ENCODE measurements at places on chromosomes 2 and 18.

- no peak for DNase-seq
Measured at GRCh38 chr2:25701801-25702200, 28.4 kb upstream of the DTNB start.

DNA sequence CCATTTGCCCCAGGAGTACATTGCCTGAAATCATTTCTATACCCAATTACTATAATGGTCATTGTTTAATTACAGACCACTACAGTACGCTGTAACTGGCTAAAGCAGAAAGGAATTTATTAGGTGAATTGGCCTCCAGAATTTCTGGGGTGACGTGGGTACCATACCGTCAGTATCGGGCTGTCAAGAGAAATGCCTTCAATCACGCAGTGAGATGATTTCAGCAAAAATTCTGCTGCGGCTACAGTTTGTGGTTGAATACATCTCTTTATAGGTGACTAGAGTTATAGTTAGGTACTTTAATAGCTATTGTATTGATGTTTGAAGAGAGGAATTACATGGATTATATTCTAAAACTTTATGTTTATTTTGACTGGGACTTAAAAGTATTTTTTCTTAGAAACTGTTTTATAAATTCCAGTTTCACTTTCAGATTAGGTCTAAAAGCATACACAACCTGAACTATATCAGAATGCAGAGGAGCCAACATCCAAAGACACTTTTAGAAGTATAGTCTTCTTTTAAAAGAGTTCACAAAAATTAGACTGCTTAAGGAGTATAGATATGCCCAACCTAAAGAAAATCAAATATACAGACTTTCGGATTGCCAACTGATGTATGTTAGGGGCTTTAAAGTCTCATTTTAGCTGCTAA, 128.4 kb downstream of the TTC27 start:
- no peak for DNase-seq

- peak; percentile 53 for DNase-seq
Measured at GRCh38 chr2:33168922-33169321, 222.2 kb downstream of the LTBP1 start.

DNA sequence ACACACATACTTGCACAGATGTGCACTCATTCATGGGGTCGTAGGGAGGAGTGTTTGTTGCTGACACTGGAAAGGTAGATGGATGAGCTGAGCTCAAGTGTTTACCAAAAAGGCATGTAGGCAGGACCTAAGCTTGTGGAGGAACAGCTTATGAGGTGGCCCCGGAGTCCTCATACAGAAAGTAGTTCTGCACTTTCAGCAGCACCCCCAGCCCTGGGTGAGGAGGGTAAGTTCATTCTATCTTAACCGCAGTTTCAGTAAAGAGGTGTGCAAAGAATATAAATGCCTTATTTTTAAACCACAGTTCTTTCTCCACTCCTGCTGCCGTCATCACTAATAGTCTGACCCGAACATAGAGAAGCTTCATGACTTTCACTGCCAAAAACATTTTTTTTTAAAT, 31.7 kb upstream of the RNF152 start:
- DNase-seq, result no peak

DNA sequence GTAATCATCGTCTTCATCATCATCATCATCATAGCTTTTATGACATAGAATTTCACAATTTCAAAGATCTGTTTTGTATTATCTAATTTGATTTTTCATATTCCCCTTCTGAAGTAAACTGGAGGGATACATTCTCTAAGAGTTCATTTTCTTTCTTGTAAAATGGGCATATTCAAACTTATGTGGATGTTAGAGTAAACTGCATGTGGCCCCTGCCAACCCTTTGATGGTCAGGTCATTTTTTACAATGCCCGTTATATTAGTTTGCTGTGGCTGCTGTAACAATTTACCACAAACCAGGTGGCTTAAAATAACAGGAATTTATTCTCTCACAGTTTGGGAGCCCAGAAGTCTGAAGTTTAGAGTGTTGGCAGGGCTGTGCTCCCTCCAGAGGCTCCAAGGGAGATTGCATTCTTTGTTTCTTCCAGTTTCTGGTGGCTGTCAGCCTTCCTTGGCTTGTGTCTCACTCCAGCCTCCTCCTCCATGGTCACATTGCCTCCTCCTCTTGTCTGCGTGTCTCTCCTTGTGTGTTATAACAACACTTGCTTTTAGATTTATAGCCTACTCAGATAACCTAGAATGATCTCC, 127.5 kb upstream of the MMADHC start:
- no peak for DNase-seq

DNA sequence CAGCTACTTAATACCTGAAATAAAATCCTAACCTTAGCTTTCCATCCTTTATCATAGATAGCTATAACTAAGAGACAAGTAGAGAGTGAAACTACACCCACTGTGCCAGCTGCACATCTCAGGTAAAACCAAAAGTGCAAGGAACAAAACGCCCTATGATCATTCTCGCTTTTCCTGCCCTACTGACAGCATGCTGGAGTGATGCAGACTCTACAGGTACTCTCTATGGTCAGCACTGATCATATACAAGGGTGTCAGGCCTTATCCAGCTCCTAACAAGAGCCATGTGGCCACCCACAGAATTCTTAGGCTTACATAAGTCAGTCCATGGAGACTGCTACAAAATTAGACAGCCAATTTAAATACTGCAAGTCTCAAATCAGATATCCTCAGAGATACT, 45.6 kb downstream of the REV1 start:
- DNase-seq, result no peak

DNA sequence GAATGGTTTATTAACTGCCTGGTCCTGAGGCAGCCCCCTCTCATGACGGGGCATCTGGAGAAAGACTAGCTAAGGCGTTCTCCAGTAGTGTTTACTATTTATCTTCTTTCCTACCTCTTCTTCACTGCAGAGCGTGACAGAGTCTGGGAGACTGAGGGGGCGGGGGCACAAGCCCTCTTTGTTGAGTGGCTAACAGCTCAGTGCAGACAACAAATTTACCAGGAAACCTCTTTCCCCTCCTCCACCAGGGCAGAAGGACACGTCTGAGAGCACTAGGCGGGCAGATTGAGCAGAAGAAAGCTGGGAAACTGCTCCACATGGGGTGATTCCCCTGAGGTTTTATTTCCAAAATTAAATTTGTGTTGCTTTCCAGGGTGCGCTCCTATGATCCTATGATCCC, 322.1 kb downstream of the CNTNAP5 start:
- no peak for DNase-seq

DNA sequence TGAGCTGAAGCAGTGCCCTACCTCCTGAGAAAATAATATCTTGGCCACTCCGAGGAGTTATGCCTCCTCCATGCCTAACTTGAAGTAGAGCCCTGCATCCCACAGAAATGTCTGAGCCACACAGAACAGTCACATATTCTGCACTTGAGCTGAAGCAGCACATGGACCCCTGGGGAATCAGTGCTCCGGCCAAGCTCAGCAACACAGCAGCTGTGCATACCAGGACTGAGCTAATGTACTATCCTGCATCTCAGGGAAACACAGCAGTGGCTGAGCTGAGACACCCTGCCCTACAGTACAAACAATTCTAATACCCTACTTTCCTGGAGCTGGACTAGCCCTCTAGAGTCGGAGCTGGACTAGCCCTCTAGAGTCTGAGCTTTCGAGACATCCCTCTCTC, 166.9 kb downstream of the ZNF516 start:
- no peak for DNase-seq

DNA sequence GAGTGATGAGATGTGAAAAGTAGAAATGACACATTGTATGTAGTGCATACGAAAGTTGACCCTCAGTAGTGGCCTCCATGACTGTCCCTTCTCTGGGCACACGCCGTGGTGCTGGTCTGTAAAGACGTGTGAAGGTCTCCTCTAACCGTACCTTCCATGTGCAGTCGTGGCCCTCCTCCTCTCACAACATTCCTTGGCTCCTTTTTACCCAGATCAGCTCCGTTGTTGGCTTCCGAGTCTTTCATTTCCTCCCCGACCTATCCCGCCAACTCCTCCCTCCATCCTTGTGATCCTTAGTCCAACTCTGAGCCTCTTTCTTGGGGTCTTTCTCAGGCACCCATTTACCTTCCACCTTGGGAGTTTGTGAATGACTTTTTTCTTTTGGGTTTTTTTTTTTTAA, 160.4 kb upstream of the BCL2L11 start:
- no peak for DNase-seq

DNA sequence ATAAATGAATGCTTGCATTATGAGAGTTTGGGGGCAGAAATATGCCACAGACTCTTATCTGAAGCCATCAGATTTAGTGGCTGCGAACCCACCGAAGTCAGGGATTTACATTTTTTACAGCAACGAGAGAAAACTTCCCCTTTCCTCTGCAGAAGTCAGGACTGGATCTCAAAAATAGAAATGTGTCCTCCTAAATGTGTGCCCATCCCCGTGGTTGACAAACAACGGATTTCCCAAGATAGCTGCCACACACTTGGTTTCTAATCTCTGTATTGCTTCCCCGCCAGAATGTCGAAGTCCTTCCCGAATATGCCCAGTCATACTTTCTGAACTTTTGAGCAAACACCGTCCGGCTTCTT, 879 bp upstream of the ADAM23 start:
- no peak for DNase-seq

DNA sequence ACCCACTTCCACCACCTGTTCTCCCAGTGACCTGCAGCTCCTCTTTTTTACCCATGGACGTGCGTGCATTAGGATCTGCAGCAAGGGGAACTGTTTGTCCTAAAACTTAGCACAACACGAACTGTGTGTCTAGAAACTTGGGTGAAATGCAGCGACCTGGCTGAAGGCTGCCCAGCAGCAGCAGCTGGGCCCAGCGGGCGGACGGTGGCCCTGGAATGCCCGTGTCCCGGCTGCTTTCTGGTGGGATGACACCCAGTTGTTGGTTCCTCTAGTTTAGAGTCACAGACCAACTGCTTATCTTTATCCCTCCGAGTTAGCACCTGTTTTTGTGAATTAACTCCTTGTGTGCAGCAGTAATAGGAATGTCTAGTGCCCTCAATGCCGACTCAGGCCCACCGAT, 61.9 kb upstream of the PXDN start:
- DNase-seq, result no peak

GRCh38 chr2:171327043-171327496, 106.7 kb downstream of the METTL8 start:
- DNase-seq, result no peak

DNA sequence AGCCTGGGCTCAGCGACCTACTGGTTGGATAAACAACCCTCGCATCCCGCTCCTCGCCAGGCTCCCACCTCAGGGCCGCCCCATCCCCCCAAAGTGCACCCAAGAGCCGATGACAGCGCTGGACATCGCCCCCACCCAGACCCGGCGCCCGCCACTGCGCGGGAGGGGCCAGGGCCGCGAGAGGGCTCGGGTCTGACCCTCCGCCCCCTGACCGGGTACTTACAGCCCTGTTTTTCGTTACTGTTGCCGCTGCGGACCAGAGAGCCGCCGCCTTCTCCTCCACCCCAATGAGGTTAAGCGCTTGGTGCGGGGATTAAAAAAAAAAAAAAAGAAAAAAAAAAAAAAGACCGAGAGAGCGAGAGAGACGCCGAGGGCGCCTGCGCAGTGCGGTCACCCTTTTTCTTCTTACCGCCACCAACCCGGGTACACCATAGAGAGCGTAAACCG, at the start of gene CLASP1:
TSS of gene CLASP1 (minus strand) at position 314 of the 447 bp plus-strand sequence. CDS start 43,567 bp downstream, outside the sequence.
- no peak for DNase-seq

GRCh38 chr18:77316008-77316407, 66.4 kb downstream of the GALR1 start:
- DNase-seq, result no peak

DNA sequence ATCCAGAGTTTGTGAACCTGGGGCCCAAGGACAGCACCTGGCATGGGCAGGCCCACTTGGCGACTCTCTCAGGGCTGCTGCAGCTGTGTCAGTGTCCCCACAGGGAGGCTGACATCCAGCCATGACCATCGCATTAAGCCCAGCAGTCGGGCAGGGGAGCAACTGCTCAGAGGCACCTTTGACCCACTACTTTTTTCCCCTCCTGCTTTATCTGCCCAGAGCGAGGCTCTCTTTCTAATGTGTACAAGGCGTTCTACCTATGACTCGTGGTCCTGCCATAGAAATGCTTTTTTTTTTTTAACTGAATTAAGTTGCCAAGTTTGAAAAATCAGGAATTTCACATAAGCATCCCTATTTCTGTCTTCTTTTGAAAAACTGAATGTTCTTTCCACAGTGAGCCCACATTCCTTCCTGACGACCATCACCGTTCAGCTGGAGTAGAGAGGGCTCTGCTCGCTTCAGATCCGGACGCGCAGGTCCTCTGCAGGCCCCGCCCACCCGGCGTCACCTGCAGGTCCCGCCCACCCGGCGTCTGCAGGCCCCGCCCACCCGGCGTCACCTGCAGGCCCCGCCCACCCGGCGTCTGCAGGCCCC, 403 bp upstream of the CLUL1 start:
- DNase-seq, result no peak

- no peak for DNase-seq
Measured at GRCh38 chr18:58522132-58522531, 106.8 kb downstream of the ALPK2 start.

GRCh38 chr2:164969909-164970690, 14.8 kb upstream of the SLC38A11 start:
- no peak for DNase-seq

DNA sequence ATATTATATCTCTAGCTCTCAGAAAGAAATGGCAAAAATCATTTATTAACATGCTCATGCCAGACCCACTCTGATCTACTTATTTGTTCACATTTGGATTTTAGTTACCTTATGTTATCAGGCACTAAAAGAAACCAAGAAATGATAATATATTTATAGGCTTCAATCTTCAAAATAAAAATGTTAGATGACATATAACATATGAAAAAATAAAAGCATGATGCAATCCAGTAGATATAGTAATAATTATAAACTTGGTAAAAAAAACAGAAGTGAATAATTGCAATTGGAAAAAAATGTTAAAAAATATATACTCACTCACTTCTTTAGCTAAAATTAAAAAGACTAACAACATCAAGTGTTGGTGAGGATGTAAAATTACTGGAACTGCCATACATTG, 248.3 kb upstream of the VRK2 start:
- no peak for DNase-seq

DNA sequence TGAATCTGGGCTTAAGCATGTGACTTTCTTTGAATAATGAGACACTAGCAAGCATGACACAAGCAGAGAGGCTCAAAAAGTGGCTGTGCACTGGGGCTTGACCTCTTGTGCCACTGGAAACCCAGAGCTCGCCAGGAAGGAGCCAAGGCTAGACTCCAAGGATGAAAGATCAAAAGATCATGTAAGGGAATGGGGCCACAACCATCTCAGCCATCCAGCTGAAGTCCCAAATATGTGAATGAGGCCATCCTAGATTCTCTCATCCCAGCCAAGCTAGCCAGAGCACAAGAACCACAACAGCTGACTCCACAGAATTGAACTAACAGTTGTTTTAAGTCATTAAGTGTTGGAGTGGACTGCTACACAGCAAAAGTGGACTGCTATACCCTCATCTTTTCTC, 288.1 kb downstream of the CCDC178 start:
- no peak for DNase-seq

Measured in left kidney (tissue), 8 donors.